IMR-90 (cell line): ENCODE measurements at places on chromosomes 12 and 14. TPM values are rescaled to one million over a fixed set of nuclear protein-coding genes. Genes with fewer than 3 reads are reported as not detected.

GRCh38 chr14:61695695-61696527 lies 598 bp downstream of the HIF1A start:
- peak; percentile 47 for DNase-seq

ADGRD1 gene
- polyA plus RNA-seq, result not detected in 2 replicates

DNA sequence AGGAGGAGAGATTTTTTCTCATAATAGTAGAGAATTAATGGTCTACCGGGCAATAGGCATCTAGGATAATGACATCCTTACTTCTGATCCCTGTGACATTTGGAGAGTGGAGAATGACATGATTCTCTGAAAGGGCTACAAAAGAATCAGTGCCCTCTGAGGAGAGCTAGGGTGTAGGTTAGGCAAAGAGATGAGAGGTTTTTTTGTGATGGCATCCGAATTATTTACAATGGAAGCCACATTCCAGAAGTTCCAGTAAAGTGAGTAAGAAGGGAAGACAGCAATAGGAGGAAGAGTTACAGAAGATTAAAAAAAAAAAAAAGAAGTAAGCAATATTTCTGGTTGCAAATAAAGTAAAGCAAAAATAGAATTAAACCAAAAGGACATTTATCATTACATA lies 478.0 kb downstream of the RMST start:
- no peak for DNase-seq

CPM gene
- 1.9 and 2.0 TPM in 2 replicates for polyA plus RNA-seq

SOCS2 gene
- 12.4 and 13.5 TPM in 2 replicates for polyA plus RNA-seq

GRCh38 chr12:125267114-125267513 lies 201.9 kb downstream of the AACS start:
- DNase-seq, result no peak

EDDM3A gene
- polyA plus RNA-seq, result not detected in 2 replicates

BDKRB1 gene
- 130 and 142 TPM in 2 replicates for polyA plus RNA-seq
